ENCODE measurements at places on chromosomes 4 and X. TPM values are rescaled to one million over a fixed set of nuclear protein-coding genes. Genes with fewer than 3 reads are reported as not detected.

ADH1B gene
- 24.2 TPM for total RNA-seq

CXCL6 gene
- not detected for total RNA-seq

GRCh38 chr4:133149932-133150471 is 908 bp downstream of the PCDH10 start:
- peaks cover 39% of the 10 kb centered on the region for H3K27me3 ChIP-seq
- no peaks in the 10 kb centered on the region for H3K36me3 ChIP-seq
- H3K4me1 ChIP-seq, result peaks cover 10% of the 10 kb centered on the region
- no peak overlapping the region for H3K27ac ChIP-seq
- no peak overlapping the region for H3K4me3 ChIP-seq
- DNase-seq, result no peak

DNA sequence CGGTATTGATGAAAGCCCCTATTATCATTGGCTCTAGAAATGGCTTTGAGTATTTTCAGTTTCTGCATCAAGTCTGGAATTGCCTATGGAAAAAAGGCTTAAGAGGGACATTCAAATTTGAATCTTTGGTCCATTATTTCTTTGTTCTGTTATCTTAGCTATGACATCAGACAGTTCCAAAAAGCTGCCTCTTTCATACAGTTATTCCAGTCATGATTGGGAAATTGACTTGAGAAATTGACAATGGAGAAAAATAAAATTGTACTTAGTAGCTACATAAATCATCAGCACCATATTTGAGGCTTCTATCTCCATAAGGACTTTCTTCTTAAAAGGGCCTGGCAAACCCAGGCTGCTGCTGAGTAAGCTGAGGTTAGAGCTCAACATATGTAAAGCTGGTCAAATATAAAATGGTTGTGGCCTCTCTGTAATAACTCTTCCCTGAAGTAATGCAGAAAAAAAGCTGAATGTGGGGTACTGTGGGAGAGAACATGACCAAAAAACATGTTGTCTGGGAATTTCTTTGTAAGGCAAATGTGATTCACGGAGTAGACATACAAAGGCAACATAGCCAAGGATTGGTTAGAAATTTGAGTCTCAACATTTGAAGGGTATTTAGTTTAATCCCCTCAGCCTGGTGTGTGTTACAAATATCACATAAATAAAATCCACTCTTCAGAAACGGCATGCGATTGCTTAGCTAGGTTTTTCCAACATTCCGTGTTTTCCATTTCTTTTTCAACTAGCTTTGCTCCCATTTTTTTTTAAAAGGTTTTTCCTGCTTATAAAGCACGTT is 100.9 kb downstream of the LNX1 start:
- H3K36me3 ChIP-seq, result no peaks in the 10 kb centered on the region
- no peak for DNase-seq
- peak overlapping the region; percentile 83 for H3K27ac ChIP-seq

- no peaks in the 10 kb centered on the region for H3K4me1 ChIP-seq
- H3K27ac ChIP-seq, result no peak overlapping the region
- no peak overlapping the region for H3K4me3 ChIP-seq
- no peaks in the 10 kb centered on the region for H3K27me3 ChIP-seq
- H3K36me3 ChIP-seq, result peaks cover 18% of the 10 kb centered on the region
- DNase-seq, result no peak
These were observed 214.0 kb downstream of the DHRSX start for GRCh38 chrX:2286731-2287130.

SHISA3 gene
- not detected for total RNA-seq

DNA sequence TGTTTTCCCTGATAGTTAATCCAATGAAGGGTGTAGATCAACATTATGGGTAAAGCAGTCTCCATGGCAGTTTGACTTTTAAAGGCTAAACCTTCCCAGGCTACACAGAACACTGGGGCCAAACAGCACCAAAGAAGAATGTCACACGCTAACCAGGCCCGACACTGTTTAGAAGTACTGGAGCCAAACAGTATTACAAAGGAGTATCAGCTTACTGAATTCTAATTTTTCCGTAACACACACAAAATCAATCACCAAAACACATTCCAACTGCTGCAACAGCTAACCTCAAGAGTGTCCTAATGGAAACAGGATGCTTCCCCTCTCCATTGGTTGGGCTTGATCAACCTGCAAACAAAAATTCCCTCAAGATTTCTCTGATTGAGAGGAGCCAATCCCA is 783.5 kb downstream of the PCDH18 start:
- no peak overlapping the region for H3K4me3 ChIP-seq
- H3K4me1 ChIP-seq, result no peaks in the 10 kb centered on the region
- H3K27ac ChIP-seq, result no peak overlapping the region
- H3K36me3 ChIP-seq, result no peaks in the 10 kb centered on the region
- no peaks in the 10 kb centered on the region for H3K27me3 ChIP-seq

MCTS1 gene
- total RNA-seq, result 64.9 TPM

GRCh38 chr4:8544741-8545438 is 35.3 kb upstream of the GPR78 start:
- H3K27me3 ChIP-seq, result no peaks in the 10 kb centered on the region
- peaks cover 6% of the 10 kb centered on the region for H3K4me1 ChIP-seq
- no peak overlapping the region for H3K27ac ChIP-seq
- no peak for DNase-seq

CSAG2 gene
- total RNA-seq, result not detected

GRCh38 chr4:138428611-138429010 is 186.5 kb upstream of the SLC7A11 start:
- H3K4me1 ChIP-seq, result no peaks in the 10 kb centered on the region
- H3K27me3 ChIP-seq, result no peaks in the 10 kb centered on the region
- no peak overlapping the region for H3K27ac ChIP-seq
- DNase-seq, result no peak
- no peak overlapping the region for H3K4me3 ChIP-seq

DNA sequence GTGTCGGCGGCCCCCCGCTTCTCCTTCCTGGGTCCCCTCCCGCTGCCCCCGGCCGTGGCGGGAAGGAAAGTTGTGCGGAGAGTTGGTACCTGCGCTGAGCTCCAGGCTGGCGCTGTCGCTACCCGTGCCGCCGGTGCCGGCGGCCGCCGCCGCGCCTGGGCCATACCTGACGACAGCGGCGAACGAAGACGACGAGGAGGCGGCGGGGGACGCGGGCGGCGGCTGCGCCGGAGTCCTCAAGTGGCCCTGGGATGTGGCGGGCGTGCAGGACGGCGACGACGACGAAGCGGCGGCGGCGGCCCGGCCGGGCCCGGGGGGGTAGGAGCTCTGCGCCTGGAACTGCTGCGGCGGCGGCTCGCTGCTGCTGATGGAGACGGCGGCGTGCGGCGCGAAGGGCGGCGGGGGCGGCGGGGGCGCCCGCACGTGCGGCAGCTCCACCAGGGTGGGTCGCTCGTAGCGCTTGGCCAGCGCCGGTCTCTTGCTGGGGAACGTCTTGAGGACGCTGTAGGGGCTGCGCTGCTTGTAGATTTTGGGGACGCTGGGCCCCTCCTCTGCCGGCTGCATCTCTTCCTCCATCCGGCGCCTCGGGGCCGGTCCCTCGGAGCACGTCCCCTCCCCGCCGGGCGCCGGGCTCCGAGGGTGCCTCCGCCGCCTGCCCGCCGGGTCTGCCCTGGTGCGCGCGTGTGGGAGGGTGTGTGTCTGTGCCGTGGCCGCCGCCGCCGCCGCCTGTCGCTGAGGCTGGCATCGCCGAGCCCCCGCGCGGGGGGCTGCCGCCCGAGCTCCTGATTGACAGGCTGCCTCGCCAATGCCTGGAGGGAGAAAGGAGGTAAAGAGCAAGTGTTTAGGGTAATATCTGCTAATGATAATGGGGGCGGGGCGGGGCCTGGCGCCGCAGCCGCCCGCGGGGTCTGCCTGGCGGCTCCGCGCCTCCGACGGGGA is 618 bp downstream of the BEND4 start:
- DNase-seq, result no peak
- peaks cover 11% of the 10 kb centered on the region for H3K4me1 ChIP-seq
- H3K27ac ChIP-seq, result no peak overlapping the region

GRCh38 chr4:2352171-2352570 is 66.3 kb downstream of the ZFYVE28 start:
- no peak for DNase-seq
- H3K27ac ChIP-seq, result no peak overlapping the region
- no peak overlapping the region for H3K4me3 ChIP-seq
- H3K4me1 ChIP-seq, result no peaks in the 10 kb centered on the region

ERAS gene
- total RNA-seq, result 0.25 TPM

GATA1 gene
- total RNA-seq, result not detected

HPSE gene
- 6.0 TPM for total RNA-seq

GRCh38 chr4:37876156-37876555 is 14.7 kb upstream of the TBC1D1 start:
- no peaks in the 10 kb centered on the region for H3K36me3 ChIP-seq
- no peak for DNase-seq
- peaks cover 14% of the 10 kb centered on the region for H3K4me1 ChIP-seq
- no peak overlapping the region for H3K4me3 ChIP-seq

TCEAL5 gene
- total RNA-seq, result not detected

GPR143 gene
- total RNA-seq, result 0.93 TPM

PIR gene
- total RNA-seq, result 10.3 TPM

GABRG1 gene
- total RNA-seq, result not detected

TEX13B gene
- total RNA-seq, result not detected

DNA sequence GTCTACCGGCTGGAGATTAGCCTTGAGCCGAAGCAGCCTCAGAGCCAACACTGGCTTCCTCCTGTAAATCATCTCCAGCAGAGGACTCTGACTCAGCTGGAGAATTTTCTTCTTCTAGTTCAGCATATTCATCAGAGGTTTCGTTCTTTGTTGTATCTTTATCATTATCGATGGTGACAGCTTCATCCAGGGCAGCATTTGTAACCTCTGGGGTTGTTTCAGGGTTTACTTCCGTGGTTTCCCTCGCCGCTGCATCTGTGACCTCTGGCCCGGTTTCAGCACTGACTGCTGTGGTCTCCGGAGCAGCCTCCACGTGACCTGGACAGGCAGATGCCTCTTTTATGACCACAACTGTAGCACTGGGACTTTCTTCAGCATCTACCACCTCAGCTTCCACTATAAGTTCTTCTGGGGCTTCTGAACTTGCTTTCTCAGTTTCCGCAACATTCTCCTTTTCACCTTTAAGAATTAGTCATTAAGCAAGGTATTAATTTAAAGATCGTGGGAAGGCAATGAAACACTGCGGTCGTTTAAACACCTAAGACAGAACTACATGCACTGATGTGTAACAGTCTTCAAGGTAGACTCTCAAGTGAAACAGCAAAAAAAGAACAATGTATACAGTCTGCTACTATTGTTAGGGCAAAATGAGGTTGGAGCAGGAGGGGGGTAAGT is 13.3 kb downstream of the MGARP start:
- peaks cover 14% of the 10 kb centered on the region for H3K4me1 ChIP-seq
- peak; percentile 53 for DNase-seq
- peak overlapping the region; percentile 71 for H3K4me3 ChIP-seq
- peak overlapping the region; percentile 61 for H3K27ac ChIP-seq
- no peaks in the 10 kb centered on the region for H3K36me3 ChIP-seq

SLC34A2 gene
- total RNA-seq, result not detected

DNA sequence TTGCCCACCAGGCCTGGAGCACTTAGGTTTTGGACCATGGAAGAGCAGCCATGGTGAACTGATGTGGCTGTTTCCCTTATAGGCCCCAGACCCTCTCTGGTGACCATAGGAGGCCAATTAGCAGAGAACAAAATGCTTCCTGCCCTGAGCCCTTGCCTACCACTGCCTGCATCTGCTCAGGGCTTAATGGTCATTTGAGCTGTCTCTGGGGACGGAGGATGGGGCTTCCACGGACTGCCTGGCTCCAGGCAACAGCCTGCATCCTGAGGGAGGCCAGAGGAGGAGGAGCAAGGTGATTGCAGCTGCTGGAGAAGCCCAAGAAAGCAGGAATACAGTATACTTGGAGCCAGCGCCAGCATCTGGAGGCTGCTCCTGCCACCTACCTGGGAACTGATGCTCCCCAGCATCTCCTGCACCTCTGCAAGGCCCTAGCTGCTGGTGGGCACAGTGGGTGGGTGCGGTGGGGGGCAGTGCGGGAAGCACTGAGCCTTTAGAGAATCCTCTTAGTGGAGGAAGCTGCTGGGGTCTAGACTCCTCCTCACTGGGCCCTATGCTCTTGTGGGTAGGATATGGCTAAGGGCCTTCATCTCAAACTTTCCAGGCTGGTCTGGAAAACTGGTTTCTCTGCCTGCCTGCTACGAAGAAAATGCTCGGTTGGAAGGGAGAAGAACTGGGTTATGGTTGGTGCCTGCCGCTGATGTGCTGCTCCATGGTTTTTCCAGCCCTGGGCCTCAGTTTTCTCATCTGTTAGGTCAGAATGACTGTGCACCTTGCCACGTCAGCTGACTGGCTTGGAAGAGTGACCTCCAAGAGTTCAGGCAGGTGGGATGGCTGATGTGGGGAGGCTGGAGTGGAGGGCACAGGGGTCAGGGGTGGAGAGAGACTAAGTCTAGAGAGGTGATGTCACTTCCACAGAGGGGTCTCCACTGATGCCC is 158.8 kb upstream of the PJA1 start:
- H3K36me3 ChIP-seq, result no peaks in the 10 kb centered on the region
- H3K27ac ChIP-seq, result no peak overlapping the region
- H3K4me3 ChIP-seq, result no peak overlapping the region
- peaks cover 17% of the 10 kb centered on the region for H3K27me3 ChIP-seq
- H3K4me1 ChIP-seq, result peaks cover 12% of the 10 kb centered on the region

DNA sequence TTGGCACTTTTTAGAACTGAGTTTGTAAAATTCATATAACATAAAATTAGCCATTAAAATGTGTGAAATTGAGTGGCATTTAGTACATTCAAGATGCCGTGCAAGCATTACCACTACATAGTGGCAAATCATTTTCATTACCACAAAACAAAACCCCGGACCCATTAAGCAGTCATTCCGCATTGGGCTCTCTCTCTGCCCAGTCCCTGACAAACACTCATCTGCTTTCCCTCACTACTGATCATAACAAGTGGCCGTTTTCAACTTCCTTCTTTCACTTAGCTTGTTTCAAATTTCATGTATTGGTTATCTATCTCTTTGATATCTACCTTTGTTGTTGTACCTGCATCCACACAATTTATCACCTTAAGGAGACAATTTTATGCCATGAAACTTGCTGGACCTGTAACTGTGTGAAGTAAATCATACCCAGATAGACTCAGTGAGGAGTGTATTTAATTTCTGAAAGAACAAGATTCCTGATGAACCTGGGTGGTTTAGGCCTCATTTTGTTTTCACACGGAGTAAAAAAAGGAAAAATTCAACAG is 202.1 kb downstream of the OR13H1 start:
- no peak for DNase-seq
- H3K27ac ChIP-seq, result peak overlapping the region; percentile 94
- H3K4me1 ChIP-seq, result peaks cover 13% of the 10 kb centered on the region
- no peaks in the 10 kb centered on the region for H3K27me3 ChIP-seq
- peak overlapping the region; percentile 93 for H3K4me3 ChIP-seq

CASP6 gene
- 7.9 TPM for total RNA-seq

CHRDL1 gene
- not detected for total RNA-seq
